ENCODE measurements at places on chromosomes 12 and 14.
A peak's percentile ranks its signal among the peaks of the same experiment; 100 is the strongest.

DNA sequence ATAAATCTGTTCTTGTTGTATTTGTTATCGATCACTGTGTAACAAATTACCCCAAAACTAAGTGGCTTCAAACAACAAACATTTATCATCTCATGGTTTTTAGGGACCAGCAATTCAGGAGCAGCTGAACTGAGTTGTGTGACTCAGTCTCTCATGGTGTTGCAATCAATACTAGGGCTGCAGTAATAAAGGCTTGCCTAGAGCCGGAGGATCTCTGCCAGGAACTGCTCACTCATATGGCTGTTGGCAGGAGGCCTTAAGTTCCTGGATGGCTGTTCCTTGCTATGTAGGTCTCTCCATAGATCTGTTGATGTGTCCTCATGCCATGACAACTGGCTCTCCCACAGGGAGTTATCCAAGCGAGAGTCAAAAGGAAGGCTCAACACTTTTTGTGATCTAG, 3.8 kb upstream of the PSMC6 start:
- no peak for DNase-seq

DNA sequence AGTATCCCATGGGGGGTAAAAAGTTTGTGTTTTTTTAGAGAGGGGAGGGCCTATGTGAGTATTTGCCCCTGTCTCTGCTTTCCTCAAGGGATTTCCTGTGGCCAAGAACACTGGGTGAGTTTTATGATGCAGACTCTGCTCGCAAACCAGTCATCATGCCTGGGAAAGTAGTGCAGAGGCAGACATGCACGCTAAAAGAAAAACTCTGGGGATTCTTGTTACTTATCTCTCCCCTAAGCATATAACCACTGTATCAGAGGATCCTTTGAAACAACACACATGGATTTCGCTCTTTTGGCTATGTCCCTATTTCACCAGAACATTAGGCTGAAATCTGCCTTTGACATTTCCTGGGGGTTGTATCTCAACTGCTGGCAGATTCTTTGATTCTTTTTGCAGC, 1845.8 kb upstream of the SEL1L start:
- DNase-seq, result no peak

GRCh38 chr12:94941440-94941862, 62.0 kb downstream of the NDUFA12 start:
- peak; percentile 26 for DNase-seq

DNA sequence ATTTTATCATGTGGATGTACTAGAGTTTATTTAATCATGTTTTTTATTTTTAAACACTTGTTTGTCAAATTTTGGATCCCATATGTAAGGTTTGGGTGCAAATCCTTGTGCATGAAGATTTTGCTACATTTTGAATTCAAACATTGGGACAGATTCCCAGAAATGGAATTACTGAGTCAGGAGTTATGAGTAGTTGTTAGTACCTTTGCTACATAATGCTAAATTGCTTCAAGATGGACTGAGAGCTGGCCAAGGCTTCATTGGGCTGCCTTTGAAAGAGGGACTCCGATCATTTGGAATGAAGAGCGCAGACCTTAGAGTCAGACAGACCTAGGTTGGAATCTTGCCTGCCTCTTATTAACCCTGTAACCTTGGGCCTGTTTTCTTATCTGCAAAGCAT, 154.9 kb upstream of the PWP1 start:
- DNase-seq, result no peak

DNA sequence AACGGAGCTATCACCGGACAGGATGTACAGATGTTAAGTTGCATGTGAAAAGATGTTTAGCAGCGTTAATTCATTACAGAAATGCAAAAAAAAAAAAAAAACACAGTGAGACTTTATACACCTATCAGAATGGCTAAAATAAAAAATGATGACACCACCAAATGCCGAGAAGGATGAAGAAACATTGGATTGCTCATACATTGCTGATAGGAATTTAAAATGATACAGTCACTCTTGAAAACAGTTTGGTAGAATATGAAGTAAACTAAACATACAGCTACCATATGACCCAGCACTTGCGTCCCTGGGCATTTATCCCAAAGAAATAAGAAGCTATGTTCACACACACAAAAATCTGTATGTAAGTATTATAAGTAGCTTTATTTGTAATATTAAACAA, 574.1 kb downstream of the SLC16A7 start:
- DNase-seq, result no peak

DNA sequence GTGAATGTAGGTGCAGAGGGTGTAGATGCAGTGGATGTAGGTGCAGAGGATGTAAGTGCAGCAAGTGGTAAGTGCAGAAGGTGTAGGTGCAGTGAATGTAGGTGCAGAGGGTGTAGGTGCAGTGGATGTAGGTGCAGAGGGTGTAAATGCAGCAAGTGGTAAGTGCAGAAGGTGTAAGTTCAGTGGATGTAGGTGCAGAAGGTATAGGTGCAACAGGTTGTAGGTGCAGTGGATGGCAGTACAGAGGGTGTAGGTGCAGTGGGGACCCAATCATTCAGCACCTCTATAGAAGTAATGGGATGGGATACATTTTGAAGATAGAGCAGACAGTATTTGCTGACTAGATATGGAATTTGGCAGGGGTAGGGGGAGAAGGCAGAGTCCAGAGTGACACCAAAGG, 85.0 kb downstream of the HECTD4 start:
- DNase-seq, result no peak

GRCh38 chr12:14665354-14666348, 30.7 kb downstream of the GUCY2C start:
- DNase-seq, result no peak

GRCh38 chr12:119302451-119303080, 32.0 kb upstream of the CCDC60 start:
- no peak for DNase-seq

DNA sequence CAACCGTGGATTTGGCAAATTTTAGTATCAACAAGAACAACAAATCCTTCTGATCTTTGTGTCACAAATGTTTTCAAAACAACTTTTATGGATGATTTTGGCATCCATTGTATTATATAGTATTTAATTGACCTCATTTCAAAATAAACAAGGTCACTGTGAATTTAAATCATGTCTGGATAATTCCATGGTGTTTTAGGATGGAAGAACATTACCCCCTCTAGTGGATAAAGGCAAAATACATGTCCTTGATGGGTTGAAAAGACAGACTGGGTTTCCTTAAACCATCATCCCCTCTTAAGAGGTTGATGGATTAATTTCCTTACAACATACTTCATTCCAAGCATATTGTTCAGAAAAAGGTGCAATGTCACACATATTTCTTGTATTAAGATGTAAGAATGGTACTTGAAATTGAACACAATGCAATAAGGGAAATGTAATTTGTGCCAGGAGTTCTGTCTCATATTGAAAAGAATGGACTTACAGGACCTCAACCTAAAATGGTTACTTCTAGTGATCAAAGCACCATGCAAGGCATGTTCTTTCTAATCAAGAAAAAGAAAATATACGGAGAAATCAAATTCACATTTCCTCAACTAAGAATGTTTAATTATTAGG, 352.0 kb downstream of the BCAT1 start:
- no peak for DNase-seq

GRCh38 chr12:108918206-108918605, 38.3 kb downstream of the DAO start:
- DNase-seq, result no peak

GRCh38 chr12:91723191-91723590, 422.5 kb downstream of the BTG1 start:
- DNase-seq, result no peak

GRCh38 chr14:103727313-103727980, 11.8 kb downstream of the ZFYVE21 start:
- DNase-seq, result no peak

DNA sequence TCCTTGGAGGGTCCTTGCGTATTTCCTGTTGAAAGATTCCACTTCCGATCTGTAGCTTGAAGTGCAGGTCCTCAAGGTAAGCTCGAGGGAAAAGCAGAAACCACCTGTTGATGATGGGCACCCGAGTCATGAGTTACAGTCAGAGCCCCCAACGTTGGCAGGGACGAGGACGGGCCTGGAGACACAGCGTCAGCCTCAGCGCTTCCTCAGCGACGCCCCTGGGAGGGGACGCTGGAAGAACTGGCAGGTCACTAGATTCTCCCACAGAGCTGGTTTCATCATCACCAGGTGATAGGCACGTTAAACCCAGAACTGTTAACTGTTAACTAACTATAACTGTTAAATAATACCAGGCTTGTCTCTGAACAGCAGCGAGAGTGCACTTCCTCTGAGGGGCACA, 101.8 kb downstream of the TNFAIP2 start:
- DNase-seq, result no peak

DNA sequence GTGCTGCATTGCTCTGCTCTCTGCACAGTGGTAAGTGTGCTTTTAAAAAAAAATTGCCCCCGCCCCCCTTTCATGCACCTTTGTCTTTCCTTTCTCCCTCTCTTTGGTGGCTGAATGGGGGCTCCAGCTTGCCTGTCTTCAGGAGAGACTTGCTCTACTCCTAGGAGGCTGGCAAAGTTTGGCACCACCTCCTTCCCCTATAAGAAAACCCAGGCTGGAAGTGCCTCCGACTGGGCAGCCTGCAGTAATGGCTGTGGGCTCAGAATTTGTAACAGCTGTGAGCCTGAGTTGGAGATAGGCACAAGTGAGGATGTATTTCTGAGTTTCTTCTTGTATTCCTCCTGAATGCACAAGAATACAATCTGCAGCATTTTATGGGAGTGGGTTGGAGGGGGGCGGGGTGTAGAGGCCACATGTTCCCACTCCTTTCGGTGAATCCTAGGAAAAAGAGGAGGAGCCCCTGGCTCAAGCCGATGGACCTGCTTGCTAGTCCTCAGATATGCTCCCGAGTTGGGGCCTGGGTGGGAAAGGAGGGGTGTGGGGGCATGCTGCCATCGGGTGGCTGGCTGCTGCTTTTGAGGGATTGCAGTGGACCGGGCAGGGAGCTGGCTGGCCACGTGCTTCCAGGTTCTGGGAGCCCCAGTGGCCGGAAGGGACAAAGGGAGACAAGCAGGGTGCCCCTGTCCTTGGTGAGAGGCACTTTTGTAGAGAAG, 124.3 kb downstream of the TSPAN9 start:
- no peak for DNase-seq
